Central memory CD8-positive, alpha-beta T cell (primary cell): ENCODE measurements at places on chromosomes 3 and 15.

GRCh38 chr3:111073218-111073617 lies 1.6 kb downstream of the NECTIN3 start:
- DNase-seq = no peak
- H3K4me1 ChIP-seq = peaks cover 39% of the 10 kb centered on the region
- H3K27me3 ChIP-seq = peaks cover 27% of the 10 kb centered on the region
- peaks cover 5% of the 10 kb centered on the region for H3K36me3 ChIP-seq

- peaks cover 5% of the 10 kb centered on the region for H3K36me3 ChIP-seq
- H3K27ac ChIP-seq = no peak overlapping the region
- no peaks in the 10 kb centered on the region for H3K4me1 ChIP-seq
- H3K4me3 ChIP-seq = no peak overlapping the region
- peaks cover 96% of the 10 kb centered on the region for H3K27me3 ChIP-seq
Measured at GRCh38 chr3:13709706-13710105, 160.8 kb downstream of the FBLN2 start.

GRCh38 chr3:116776880-116777785 lies 67.6 kb downstream of the TUSC7 start:
- H3K27ac ChIP-seq = no peak overlapping the region
- H3K4me3 ChIP-seq = no peak overlapping the region
- H3K4me1 ChIP-seq = no peaks in the 10 kb centered on the region
- H3K36me3 ChIP-seq = no peaks in the 10 kb centered on the region

DNA sequence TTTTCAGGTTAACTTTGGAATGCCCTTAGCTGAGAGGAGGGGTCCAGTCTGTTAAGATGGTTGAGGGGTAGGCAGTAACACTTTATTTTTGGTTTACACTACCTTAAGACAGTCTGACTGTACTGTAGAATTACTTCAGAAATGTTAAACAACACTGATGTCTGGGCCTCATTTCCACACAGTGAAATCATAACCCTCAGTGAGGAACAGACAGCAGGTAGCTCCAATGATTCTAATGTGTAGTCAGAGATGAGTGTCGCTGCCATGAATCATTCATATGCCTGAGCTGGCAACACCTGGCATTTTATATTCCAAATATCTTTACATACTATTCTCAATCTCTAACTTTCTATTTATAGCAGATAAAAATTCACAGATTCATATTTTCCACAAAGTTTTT lies 37.3 kb upstream of the POU1F1 start:
- no peaks in the 10 kb centered on the region for H3K27me3 ChIP-seq
- no peak for DNase-seq
- no peak overlapping the region for H3K4me3 ChIP-seq
- no peak overlapping the region for H3K27ac ChIP-seq
- H3K4me1 ChIP-seq = no peaks in the 10 kb centered on the region

DNA sequence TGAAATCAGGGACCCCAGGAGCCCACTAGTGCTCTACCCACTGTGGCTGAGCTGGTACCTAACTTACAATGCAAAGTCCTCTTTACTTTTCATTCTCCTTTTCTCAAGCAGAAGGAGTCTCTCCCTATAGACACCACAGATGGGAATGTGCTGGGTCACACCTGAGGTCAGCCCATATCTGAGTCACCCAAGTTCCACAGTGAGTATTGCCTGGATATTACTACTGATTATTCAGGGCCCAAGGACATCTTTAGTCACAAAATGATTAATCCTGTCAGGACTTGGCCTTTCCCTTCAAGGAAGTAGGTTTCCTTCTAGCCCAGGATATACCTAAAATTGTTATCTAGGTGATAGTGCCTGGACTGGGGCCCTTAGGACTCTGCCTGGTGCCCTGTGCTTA lies 1305.2 kb downstream of the SI start:
- H3K36me3 ChIP-seq = peaks cover 1% of the 10 kb centered on the region
- no peak for DNase-seq
- H3K27me3 ChIP-seq = no peaks in the 10 kb centered on the region
- H3K4me1 ChIP-seq = no peaks in the 10 kb centered on the region

DNA sequence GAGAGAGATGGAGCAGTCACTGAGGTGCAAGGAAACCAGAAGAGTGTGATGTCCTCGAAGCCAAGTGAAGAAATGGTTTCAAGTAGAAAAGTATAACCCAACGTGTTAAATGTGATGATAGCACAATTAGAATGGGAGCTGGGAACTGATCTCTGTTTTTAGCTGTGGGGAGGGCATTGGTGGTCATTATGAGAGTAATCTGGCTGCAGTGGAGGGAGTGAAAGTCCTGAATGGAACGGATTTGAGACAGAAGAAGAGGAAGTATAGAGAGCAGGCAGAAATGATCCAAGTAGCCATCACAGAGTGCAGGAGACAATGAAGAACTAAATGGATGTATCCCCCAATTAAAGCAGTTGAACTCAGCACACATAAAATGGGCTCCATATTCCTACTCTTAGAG lies 235.3 kb downstream of the IGSF11 start:
- H3K27me3 ChIP-seq = peaks cover 6% of the 10 kb centered on the region
- H3K4me3 ChIP-seq = no peak overlapping the region
- H3K36me3 ChIP-seq = no peaks in the 10 kb centered on the region
- DNase-seq = no peak

DNA sequence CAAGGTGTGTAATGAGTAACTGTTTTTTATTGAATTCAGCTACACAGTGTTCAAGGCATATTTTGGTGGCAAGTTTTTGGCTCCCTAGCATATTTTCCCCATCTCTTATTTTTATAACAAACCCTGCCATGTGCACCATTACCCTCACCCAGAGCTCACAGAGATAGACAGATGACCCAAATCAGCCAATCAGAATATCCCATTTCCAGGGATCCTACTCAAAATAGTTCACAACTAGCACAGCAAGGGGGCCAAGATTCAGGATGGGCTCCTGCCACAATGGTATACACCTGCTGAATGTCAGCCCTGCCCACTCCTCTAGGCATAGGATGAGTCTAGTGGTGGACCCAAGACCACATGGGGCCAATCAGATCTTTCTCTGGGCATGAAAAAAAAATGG lies 78.8 kb upstream of the SETMAR start:
- H3K36me3 ChIP-seq = peaks cover 4% of the 10 kb centered on the region
- H3K27ac ChIP-seq = no peak overlapping the region
- H3K4me3 ChIP-seq = no peak overlapping the region
- H3K27me3 ChIP-seq = no peaks in the 10 kb centered on the region

DNA sequence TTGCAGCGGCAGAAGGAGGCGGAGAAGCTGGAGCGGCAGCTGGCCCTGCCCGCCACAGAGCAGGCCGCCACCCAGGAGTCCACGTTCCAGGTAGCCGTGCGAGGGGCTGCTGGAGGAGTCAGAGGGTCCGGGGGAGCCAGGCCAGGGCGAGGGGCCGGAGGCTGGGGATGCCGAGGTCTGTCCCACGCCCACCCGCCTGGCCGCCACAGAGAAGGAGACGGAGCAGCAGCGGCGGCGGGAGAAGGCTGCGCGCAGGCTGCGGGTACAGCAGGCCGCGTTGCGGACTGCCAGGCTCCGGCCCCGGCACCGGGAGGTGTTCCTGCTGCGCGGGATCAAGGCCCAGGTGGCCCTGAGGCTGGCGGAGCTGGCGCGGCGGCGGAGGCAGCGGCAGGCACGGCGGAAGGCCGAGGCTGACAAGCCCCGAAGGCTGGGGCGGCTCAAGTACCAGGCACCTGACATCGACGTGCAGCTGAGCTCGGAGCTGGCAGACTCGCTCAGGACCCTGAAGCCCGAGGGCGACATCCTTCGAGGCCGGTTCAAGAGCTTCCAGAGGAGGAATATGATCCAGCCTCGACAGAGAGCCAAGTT lies 625.0 kb downstream of the MCTP2 start:
- no peak overlapping the region for H3K4me3 ChIP-seq
- H3K4me1 ChIP-seq = no peaks in the 10 kb centered on the region
- no peak for DNase-seq
- H3K36me3 ChIP-seq = no peaks in the 10 kb centered on the region
- peaks cover 12% of the 10 kb centered on the region for H3K27me3 ChIP-seq
- H3K27ac ChIP-seq = no peak overlapping the region

GRCh38 chr3:40851836-40852235 lies 327.1 kb downstream of the ZNF621 start:
- no peak for DNase-seq
- H3K4me3 ChIP-seq = no peak overlapping the region
- H3K27ac ChIP-seq = no peak overlapping the region
- no peaks in the 10 kb centered on the region for H3K36me3 ChIP-seq

DNA sequence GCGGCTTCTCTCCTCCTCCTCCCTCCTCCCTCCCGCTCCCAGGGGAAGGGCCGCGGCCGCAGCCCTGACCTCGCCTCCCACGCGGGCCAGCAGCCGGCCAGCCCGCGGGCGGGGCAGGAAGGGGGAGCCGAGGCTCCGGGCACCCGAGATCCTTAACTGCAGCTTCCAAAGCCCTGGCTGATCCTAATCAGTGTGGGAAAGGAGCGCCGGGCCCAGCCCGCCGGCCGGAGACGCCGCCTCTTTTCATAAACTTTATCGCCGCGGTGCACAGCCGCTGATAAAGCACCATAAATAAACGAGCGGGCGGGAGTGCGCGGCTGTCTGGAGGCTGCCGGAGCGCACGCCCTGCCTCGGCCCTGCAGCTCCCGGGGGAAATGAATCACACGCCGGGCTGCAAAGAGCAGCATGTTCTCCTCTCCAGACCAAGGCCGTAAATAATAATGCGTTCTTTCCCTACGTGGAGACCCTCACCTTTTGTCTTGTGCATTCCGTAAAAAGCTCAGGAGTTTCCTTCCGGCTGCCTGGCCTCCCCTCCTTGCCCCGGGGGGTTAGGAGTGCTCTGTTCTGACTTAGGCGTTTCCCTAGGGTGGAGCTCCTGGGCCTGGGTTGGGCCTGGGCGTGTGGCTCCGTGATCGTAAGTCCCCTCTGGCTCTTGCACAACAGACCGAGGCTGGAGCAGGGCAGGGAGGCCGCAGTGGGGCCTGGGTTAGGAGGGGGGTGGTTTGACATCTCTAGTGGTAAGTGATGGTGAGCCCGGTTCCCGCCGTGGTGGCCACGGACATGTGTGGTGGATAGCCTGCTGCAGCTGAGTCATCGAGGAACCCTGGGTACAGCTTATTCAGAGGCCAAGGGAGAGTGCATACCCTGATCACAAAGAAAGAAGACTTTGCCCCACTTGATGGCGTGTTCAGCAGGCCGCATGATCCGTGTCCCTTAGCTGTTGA lies 132.6 kb upstream of the HES1 start:
- DNase-seq = no peak
- no peak overlapping the region for H3K4me3 ChIP-seq
- H3K36me3 ChIP-seq = peaks cover 3% of the 10 kb centered on the region
- peaks cover 61% of the 10 kb centered on the region for H3K27me3 ChIP-seq
- H3K4me1 ChIP-seq = no peaks in the 10 kb centered on the region

DNA sequence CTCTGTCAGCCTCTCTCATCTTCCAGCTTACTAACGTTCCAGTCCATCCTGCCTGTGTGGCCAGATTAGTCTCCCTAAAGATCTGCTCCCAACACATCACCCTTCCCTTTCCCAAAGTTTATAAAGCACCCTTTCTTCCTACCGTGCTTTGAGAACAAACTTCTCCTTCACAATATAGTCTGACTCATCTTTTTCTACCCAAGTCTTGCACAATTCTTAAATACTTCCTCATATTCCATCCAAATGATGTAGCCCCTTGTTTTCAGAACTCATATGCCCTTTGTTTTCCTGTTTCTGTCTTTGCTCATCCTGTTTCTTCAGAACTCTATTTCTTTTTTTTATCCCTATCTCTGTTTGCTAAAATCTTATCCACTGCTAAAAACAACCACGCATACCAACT lies 326.8 kb downstream of the MFSD1 start:
- H3K27ac ChIP-seq = no peak overlapping the region
- H3K4me1 ChIP-seq = no peaks in the 10 kb centered on the region
- no peak overlapping the region for H3K4me3 ChIP-seq
- DNase-seq = no peak
